GM12878 (cell line): ENCODE measurements at places on chromosomes 5 and 9. TPM values are rescaled to one million over a fixed set of nuclear protein-coding genes. Genes with fewer than 3 reads are reported as not detected.

DNA sequence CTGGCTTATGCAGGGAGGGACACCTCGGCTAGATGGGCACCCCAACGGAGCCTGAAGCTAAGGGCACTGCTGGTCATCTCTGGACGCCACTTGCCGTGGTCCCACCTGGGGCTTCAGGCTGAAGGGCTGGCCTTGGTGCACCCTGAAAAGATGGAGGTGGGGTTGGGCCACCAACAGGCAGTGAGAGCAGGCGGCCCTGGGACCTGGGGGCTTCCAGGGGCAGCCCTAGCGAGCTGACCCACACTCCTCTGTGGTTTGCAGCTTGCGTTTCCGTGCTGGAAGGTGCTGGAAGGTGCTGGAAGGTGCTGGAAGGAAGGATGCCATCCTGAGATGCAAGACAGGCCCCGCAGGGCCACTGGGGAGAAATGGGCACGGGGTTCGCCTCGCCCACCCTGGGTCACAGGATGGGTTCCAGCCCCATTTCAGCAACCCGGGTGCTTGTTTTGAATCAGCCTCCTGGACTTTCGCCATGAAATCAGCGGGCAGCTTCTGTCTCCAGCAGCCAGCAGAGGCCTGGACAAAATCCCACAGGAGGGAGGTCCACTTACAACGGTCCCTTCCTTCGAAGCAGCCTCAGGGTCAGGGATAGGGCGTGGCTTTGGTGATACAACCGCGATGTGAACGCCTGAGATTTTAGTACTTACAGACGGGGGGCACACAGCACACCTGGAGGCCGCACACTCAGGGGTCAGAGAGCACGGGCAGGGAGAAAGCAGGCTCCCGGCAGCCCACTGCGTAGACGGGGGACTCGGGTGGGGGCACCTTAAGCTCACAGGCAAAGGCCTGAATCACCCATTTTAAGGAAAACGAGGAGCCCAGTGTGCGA is 303.1 kb upstream of the IRX4 start:
- no peaks in the 10 kb centered on the region for H3K4me1 ChIP-seq
- no peak overlapping the region for H3K27ac ChIP-seq
- H3K36me3 ChIP-seq = no peaks in the 10 kb centered on the region
- H3K4me3 ChIP-seq = no peak overlapping the region

ABHD17B gene
- 16.8 and 17.4 TPM in 2 replicates for total RNA-seq

- H3K4me3 ChIP-seq = no peak overlapping the region
- no peak overlapping the region for H3K27ac ChIP-seq
- peaks cover 28% of the 10 kb centered on the region for H3K4me1 ChIP-seq
- DNase-seq = no peak
- no peaks in the 10 kb centered on the region for H3K27me3 ChIP-seq
- H3K36me3 ChIP-seq = no peaks in the 10 kb centered on the region
These were observed 142.8 kb downstream of the GADD45G start for GRCh38 chr9:89747596-89747995.

NIPSNAP3A gene
- total RNA-seq = 19.1 and 19.5 TPM in 2 replicates

GRCh38 chr9:77040340-77040739 is 20.9 kb downstream of the FOXB2 start:
- H3K36me3 ChIP-seq = no peaks in the 10 kb centered on the region
- no peak for DNase-seq
- H3K27me3 ChIP-seq = no peaks in the 10 kb centered on the region
- no peak overlapping the region for H3K27ac ChIP-seq
- H3K4me1 ChIP-seq = no peaks in the 10 kb centered on the region

DNA sequence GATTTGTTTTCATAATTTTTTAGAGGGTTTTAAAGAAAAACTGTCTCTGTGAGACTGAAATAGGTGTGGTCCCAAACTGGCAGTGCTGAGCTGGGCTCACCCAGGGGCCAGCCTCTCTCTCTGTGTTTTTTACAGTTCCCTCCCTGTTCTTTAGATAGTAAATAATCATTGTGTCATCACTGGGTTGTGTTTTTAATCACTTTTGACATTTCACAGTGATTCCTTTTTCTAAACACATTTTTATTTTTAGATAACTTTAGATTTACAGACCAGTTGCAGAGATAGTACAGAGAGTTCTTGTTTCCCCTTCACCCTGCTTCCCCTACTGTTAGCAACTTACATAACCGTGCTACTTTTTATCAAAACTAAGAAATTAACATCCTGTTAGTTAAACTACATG is 44.4 kb downstream of the MAP1B start:
- no peak for DNase-seq
- H3K4me3 ChIP-seq = no peak overlapping the region
- H3K4me1 ChIP-seq = no peaks in the 10 kb centered on the region
- H3K27me3 ChIP-seq = no peaks in the 10 kb centered on the region; the same call in none of the 2 replicates

DNA sequence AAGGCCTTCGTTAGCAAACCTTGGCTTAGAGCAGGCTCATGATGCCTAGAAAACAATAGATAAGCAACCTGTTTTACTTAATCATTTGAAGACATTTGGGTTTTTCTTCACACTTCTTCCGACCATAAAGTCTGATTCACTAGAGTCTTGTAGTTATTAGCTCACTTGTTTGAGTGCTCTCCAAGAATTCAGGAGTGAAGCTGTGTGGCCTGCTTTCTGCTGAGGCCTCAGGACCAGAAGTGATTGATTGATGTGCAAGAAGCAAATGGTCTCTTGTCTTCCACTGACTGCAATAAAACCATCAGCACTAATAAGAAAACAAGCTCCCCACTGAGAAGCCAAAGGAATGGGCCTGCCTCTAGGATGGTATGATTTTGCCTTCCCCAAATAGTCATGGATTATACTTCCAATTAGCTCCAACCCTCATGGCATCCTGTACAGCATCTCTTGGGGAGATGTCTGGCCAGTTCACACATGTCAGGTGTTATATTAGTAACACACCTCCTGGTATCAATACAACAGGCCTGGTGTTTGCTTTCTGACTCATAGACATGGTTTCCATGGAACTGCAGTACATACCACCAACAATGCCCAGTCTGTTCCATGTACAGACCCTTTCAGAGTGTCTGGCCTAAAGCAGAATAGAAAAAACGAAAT is 317.6 kb downstream of the CWC27 start:
- H3K4me3 ChIP-seq = no peak overlapping the region
- H3K27me3 ChIP-seq = no peaks in the 10 kb centered on the region
- H3K36me3 ChIP-seq = no peaks in the 10 kb centered on the region
- no peak overlapping the region for H3K27ac ChIP-seq
- DNase-seq = no peak

GRCh38 chr9:81787747-81788632 is 98.6 kb upstream of the TLE1 start:
- H3K4me3 ChIP-seq = no peak overlapping the region
- no peak for DNase-seq
- no peaks in the 10 kb centered on the region for H3K36me3 ChIP-seq
- H3K27me3 ChIP-seq = no peaks in the 10 kb centered on the region
- no peaks in the 10 kb centered on the region for H3K4me1 ChIP-seq

DNA sequence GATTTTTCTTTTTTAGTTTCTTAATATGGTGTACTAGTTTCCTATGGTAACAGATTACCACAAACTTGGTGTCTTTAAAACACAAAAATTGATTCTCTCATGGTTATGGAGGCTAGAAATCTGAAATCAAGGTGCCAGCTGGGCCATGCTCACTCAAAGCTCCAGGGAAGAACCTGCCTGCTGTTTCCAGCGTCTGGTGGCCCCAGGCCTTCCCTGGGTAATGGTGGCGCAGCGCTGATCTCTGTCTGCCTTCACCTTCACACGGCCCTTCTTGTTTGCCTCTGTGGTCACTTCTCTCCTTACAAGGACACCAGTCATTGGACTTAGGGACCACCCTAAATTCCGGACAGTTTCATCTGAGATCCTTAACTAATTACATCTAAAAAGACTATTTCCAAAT is 70.5 kb upstream of the GFPT2 start:
- H3K27me3 ChIP-seq = no peaks in the 10 kb centered on the region
- no peak overlapping the region for H3K27ac ChIP-seq
- H3K4me1 ChIP-seq = no peaks in the 10 kb centered on the region
- no peaks in the 10 kb centered on the region for H3K36me3 ChIP-seq

GRCh38 chr5:169067751-169068173 is 233.2 kb downstream of the SLIT3 start:
- H3K27me3 ChIP-seq = peaks cover 8% of the 10 kb centered on the region
- H3K27ac ChIP-seq = no peak overlapping the region
- DNase-seq = no peak
- H3K36me3 ChIP-seq = no peaks in the 10 kb centered on the region

FBXO10 gene
- 14.3 and 15.7 TPM in 2 replicates for total RNA-seq

GRCh38 chr9:133830310-133830709 is 92.2 kb upstream of the SARDH start:
- H3K27me3 ChIP-seq = no peaks in the 10 kb centered on the region
- no peak overlapping the region for H3K27ac ChIP-seq

DNA sequence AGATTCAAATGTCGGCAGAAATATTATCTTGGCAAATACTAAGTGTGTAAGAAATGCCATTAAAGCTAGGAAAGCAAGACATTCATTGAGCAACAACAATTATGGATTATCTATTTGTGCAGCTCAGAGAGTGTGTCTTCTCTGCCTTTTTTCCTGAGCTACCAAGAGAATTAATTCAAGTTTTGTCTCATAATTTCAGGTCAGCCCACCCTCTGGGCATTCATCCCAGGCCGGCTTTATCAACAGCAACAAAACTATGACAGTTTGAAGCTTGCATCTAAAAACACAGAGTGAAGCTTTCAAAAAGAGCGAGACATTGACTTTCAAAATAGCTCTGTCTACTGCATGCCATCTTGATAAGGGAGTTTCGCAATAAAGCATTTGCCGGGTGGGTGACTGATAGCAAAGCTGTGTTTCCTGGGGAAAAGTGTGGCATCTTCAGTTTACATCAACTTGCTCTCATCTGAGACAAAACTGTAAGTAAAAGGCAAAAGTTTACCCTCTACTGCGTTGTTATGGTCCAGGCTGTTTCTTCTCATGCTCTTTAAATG is 182.4 kb downstream of the IRX1 start:
- H3K27ac ChIP-seq = no peak overlapping the region
- H3K4me1 ChIP-seq = no peaks in the 10 kb centered on the region
- DNase-seq = no peak
- H3K27me3 ChIP-seq = no peaks in the 10 kb centered on the region

DNA sequence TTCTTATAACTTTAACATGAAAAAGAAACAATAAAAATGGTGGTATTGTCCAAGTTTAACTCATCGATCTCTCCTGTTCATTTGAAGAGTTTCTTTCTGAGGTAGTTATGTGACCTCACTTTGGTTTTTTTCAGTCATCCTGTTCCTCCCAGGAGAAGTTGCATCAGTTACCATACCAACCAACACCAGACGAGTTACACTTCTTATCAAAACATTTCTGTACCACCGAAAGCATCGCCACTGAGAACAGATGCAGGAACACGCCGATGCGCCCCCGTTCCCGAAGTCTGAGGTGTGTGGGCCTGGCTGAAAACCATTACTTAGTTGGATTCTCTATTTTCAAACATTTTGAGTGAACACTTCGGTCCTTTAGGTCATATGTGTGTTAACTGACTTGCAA is 96.3 kb downstream of the CD180 start:
- H3K27ac ChIP-seq = no peak overlapping the region
- no peak overlapping the region for H3K4me3 ChIP-seq
- H3K27me3 ChIP-seq = no peaks in the 10 kb centered on the region
- DNase-seq = no peak
- H3K36me3 ChIP-seq = no peaks in the 10 kb centered on the region

GRCh38 chr9:113511856-113512761 is 48.6 kb downstream of the RGS3 start:
- H3K27me3 ChIP-seq = no peaks in the 10 kb centered on the region
- H3K36me3 ChIP-seq = no peaks in the 10 kb centered on the region
- peaks cover 41% of the 10 kb centered on the region for H3K4me1 ChIP-seq
- peak overlapping the region; percentile 42; the same call in 1 of the 2 replicates for H3K4me3 ChIP-seq

DNA sequence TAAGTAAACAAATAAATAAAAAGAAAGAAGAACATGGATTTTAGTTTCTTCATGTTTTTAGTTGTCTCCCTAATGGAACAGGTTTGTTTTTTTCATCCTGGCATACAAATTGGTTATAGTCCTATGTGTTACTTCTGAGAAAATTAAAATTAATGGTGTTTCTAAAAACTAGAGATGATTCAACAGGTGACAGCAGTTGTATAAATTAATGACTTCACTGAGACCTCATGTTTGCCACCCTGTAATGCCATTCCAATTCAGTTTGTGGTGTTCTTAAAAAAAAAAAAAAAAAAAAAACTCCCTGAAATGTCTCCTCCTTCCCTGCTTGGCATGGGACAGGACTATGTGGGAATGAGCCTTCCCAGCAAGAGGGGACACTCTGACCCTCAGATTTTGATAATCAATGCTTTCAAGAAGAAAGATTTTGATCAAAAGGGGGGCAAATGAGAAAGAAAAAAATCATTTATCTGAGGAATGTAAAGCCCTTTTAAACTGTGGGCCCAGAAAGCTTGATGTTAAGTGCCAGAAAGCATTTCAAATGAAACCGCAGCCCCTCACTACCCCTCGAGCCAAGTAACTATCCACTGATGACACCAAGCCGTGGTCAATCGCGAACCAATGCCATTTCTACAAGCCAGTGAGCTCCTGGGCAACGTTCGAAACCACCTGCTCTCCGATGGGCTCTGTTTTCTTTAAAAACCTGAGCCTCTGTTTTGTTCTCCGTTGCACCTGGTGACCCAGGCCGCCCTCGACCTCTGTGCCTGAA is 941 bp downstream of the EXD3 start:
- DNase-seq = no peak
- H3K4me1 ChIP-seq = no peaks in the 10 kb centered on the region; the same call in 1 of the 2 replicates
- peak overlapping the region; percentile 84 for H3K4me3 ChIP-seq
- H3K36me3 ChIP-seq = no peaks in the 10 kb centered on the region
- no peaks in the 10 kb centered on the region; the same call in 1 of the 2 replicates for H3K27me3 ChIP-seq
- H3K27ac ChIP-seq = peak overlapping the region; percentile 41

LYSMD3 gene
- total RNA-seq = 12.0 and 13.5 TPM in 2 replicates

FAM78A gene
- total RNA-seq = 25.1 and 25.4 TPM in 2 replicates

SIL1 gene
- total RNA-seq = 41.4 and 42.9 TPM in 2 replicates

GPR150 gene
- total RNA-seq = 0.92 and 1.3 TPM in 2 replicates

NTRK2 gene
- 0.51 and 0.59 TPM in 2 replicates for total RNA-seq

F2RL2 gene
- not detected in 2 replicates for total RNA-seq

DNA sequence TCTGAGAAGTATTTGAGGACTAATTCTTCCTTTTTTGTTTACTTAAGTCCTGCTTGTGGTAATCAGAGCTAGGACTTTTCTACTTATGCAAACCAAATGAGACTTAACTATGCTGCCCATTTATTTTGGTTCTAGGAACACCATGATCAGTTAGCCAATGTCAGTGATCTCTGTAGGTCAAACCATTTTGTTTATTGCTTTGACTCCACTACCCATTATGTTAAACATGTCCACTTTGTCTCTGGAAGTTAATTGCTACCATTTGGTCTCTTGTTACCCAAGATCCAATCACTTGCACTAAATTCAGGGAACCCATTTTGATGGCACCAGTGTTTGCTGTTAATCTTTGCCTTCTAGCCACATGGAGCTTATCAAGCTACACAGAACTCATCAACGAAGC is 161.9 kb downstream of the CCDC171 start:
- no peak for DNase-seq
- no peaks in the 10 kb centered on the region for H3K4me1 ChIP-seq
- no peak overlapping the region for H3K27ac ChIP-seq
- H3K4me3 ChIP-seq = no peak overlapping the region
- H3K27me3 ChIP-seq = no peaks in the 10 kb centered on the region

PTPN3 gene
- total RNA-seq = 0.24 and 0.26 TPM in 2 replicates

ZFR gene
- total RNA-seq = 52.7 and 54.8 TPM in 2 replicates
